Upper lobe of left lung (tissue), 6 donors: ENCODE measurements at places on chromosomes 5 and 9. TPM values are rescaled to one million over a fixed set of nuclear protein-coding genes. Genes with fewer than 3 reads are reported as not detected.

GRCh38 chr9:93620041-93620506 is 43.7 kb downstream of the PHF2 start:
- H3K36me3 ChIP-seq = no peaks in the 10 kb centered on the region
- no peak for DNase-seq
- H3K27ac ChIP-seq = no peak overlapping the region

DNA sequence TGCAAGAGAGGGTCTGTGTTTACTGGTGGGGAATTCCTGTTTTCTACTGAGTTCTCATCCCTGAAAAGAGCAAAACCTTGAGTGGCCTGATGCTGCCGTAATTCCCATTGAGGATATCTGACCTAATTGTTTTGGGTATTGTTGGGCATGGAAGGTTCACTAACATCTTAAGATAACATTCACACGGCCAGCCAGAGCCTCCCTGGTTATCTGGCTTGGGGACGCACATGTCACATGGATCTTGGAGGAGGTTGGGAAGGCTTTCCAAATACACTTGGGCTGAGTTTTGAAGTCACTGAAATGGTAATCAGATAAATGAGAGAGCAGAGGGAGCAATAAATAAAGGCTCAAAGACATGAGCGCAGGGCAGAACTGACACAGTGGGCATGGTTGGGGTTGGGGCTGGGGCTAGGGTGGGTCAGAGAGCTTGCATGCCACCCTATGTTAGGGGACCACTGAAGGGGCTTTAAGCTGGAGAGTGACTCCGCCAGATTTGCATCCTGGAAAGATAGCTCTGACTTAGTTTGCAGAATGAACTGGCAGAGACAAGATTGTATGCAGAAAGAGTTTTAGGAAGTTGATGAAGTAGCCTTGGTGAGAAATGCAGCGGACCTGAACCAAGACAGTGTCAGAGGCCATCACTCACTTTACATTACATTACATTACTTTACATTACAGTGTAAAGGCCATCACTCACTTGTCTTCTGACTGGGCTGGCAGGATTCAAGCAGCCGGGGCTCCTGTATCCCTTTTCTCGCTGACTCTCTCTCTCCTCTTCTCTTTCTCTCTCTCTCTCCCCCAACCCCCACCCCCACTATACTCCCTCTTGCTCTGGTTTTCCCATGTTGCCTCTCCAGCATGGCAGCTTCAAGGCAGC is 24.2 kb downstream of the SLC1A1 start:
- H3K4me1 ChIP-seq = no peaks in the 10 kb centered on the region
- no peak for DNase-seq
- H3K4me3 ChIP-seq = no peak overlapping the region
- no peak overlapping the region for H3K27ac ChIP-seq
- no peaks in the 10 kb centered on the region for H3K27me3 ChIP-seq

GRCh38 chr9:110916403-110916802 is 121.9 kb downstream of the LPAR1 start:
- no peaks in the 10 kb centered on the region for H3K36me3 ChIP-seq
- H3K4me3 ChIP-seq = no peak overlapping the region
- H3K27me3 ChIP-seq = no peaks in the 10 kb centered on the region

GRCh38 chr5:91139572-91140200 is 243.4 kb downstream of the ARRDC3 start:
- H3K4me1 ChIP-seq = peaks cover 18% of the 10 kb centered on the region
- H3K36me3 ChIP-seq = no peaks in the 10 kb centered on the region
- peak overlapping the region; percentile 38 for H3K27ac ChIP-seq
- no peaks in the 10 kb centered on the region for H3K27me3 ChIP-seq

EFNA5 gene
- 4.7 TPM for total RNA-seq

NAIF1 gene
- total RNA-seq = 37.7 TPM

PSAT1 gene
- 12.2 TPM for total RNA-seq

SLC36A3 gene
- not detected for total RNA-seq
